ENCODE measurements at places on chromosomes 12 and 14. TPM values are rescaled to one million over a fixed set of nuclear protein-coding genes. Genes with fewer than 3 reads are reported as not detected.

SLC5A8 gene
- not detected for total RNA-seq

FGF23 gene
- total RNA-seq: not detected

SSTR1 gene
- total RNA-seq: 6.2 TPM

MYBPC1 gene
- total RNA-seq: not detected

CEBPE gene
- total RNA-seq: not detected

ATL1 gene
- total RNA-seq: 4.0 TPM

FOXN4 gene
- total RNA-seq: not detected

LRRC43 gene
- total RNA-seq: 1.2 TPM

CCDC38 gene
- total RNA-seq: not detected

PPM1H gene
- total RNA-seq: 2.9 TPM

RPL10L gene
- not detected for total RNA-seq

SDR9C7 gene
- not detected for total RNA-seq

KRT3 gene
- total RNA-seq: not detected

REC8 gene
- 1.2 TPM for total RNA-seq

GPR65 gene
- 0.07 TPM for total RNA-seq

CPNE6 gene
- total RNA-seq: not detected

KIF26A gene
- total RNA-seq: under 0.01 TPM

GPR68 gene
- 1.4 TPM for total RNA-seq

ADGRD1 gene
- total RNA-seq: 3.1 TPM

PEX5 gene
- 30.8 TPM for total RNA-seq

ZNF385A gene
- total RNA-seq: 1.8 TPM

NXPH4 gene
- total RNA-seq: 49.1 TPM

PABPN1 gene
- 77.2 TPM for total RNA-seq

PDZRN4 gene
- 0.07 TPM for total RNA-seq

ANKRD33 gene
- 0.03 TPM for total RNA-seq

TEX52 gene
- not detected for total RNA-seq

LGR5 gene
- 2.2 TPM for total RNA-seq

C12orf50 gene
- total RNA-seq: not detected

CFL2 gene
- 74.8 TPM for total RNA-seq

WNT1 gene
- total RNA-seq: not detected

RERGL gene
- total RNA-seq: not detected

APOLD1 gene
- total RNA-seq: 3.5 TPM

CNTN1 gene
- 1.8 TPM for total RNA-seq

KLRC4 gene
- not detected for total RNA-seq

BEGAIN gene
- total RNA-seq: 0.78 TPM

CFAP54 gene
- 1.8 TPM for total RNA-seq

SLC10A1 gene
- total RNA-seq: not detected

TTC8 gene
- total RNA-seq: 24.4 TPM

PLEKHD1 gene
- total RNA-seq: 0.07 TPM

KRT75 gene
- not detected for total RNA-seq

SOAT2 gene
- not detected for total RNA-seq

PA2G4 gene
- 82.9 TPM for total RNA-seq

SNRPF gene
- total RNA-seq: 9.3 TPM

TAS2R13 gene
- total RNA-seq: 2.4 TPM

LMBR1L gene
- 42.7 TPM for total RNA-seq
